ENCODE measurements at places on chromosomes 12 and 14. TPM values are rescaled to one million over a fixed set of nuclear protein-coding genes. Genes with fewer than 3 reads are reported as not detected.

DNA sequence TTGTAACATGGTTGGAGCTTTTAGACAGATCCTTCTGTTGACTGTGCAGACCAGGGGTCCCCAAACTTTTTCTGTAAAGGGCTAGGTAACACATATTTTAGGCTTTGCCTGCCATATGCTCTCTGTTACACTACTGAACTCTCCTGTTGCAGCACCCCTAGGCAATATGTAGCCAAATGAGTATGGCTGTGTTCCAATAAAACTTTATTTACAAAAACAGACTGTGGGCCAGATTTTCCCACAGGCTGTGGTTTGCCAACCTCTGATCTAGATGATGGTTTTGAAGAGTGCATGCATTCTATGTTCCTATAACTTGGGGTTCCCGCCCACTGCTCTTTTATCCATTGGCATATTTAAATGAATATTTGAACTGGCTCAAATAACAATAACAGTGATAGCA is 180.3 kb upstream of the VASH1 start:
- no peak for DNase-seq

- DNase-seq: no peak
Observed at GRCh38 chr14:53328841-53329240, 175.7 kb upstream of the DDHD1 start.

- DNase-seq: no peak
Observed at GRCh38 chr12:94638521-94638920, 11.8 kb downstream of the TMCC3 start.

SYT1 gene
- not detected for total RNA-seq

CLEC1B gene
- total RNA-seq: not detected
